Uterus (tissue), 4 donors: ENCODE measurements at places on chromosomes 7 and 10. TPM values are rescaled to one million over a fixed set of nuclear protein-coding genes. Genes with fewer than 3 reads are reported as not detected.

The RBP3 gene
- total RNA-seq = not detected

The MMD2 gene
- total RNA-seq = not detected

- no peak for DNase-seq
Measured at GRCh38 chr10:5811387-5811821, 1.8 kb downstream of the GDI2 start.

DNA sequence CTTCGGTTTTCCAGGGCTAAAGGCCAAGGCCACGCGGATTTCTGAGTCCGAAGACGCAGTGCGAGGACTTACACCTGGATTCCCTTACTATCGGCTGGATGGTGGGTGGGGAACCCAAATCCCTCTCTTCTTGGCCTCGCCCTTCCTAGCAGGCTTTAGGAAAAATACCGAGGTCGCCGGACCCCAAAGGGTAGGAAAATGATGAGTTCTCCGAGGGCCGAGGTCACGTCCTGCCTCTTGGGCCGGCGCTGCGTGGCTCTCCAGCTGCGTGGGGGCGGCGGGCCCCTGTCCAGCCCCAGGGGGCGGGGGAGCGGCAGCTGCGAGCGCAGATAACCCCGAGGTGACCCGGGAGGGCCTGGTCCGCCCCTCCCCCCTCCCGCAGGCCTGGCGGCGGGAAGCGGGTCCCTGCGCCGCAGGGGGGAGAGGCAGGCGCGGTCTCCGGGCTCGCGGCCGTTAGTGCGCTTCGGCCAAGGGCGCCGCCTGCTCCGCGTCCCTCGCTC lies 805 bp upstream of the HMX3 start:
- DNase-seq = no peak

GRCh38 chr10:96410296-96410695 lies 51.5 kb upstream of the OPALIN start:
- DNase-seq = no peak
